G401 (cell line): ENCODE measurements at places on chromosomes 12 and 14. TPM values are rescaled to one million over a fixed set of nuclear protein-coding genes. Genes with fewer than 3 reads are reported as not detected.

DNA sequence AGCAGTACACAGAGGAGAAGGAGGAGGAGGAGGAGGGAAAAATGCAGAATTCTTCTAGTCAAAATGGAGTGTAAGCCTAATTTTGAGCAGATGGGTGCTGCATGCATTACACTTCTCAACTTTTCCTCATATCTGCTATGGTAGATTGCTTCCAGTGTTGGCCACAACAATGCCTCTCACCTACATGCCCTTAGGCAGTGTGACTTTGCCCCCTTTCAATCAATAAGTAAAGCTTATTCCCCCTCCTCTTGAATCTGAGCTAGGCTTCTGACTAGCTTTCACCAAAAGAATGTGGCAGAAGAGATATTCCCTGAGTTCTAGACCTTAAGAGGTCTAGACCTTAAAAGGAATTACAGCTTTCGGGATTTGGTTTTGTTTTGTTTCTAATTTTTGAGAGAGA, 3.2 kb upstream of the METTL3 start:
- DNase-seq, result no peak

DNA sequence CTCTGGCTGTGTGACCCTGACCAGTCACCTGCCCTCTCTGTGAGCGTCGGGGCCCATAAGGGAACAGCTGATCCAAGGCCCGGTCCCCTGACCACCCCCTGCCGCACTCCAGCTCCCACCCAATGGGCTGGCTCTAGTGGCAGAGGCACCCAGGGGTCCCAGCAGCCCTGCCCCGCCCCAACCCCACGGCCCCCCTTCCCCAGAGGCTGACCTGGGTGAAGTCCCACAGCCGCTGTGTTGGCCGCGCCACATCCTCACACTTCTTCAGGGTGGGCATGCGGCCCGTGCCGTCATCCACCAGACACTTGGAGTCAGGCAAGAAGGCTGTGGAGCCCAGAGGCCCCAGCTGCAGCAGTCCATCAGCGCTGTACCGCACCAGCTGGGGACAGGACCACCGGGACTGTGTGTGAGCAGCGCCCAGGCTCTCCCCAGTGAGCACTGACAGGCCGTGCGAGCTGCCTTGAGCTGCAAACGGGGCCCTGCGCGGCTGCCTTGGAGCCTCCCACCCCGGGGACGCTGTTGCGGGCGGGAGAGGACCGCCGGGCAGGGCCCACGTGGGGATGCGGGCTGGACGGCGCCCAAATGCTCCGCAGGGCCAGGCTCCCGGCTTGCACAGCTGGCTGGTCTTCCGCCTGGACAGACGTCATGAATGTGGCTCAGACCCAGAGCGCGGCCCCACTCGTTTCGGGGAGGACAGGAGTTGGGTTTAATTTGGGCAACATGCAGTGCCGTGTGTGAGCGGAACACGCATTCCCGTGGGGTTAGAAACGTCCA, 53.5 kb downstream of the NOC4L start:
- DNase-seq, result no peak

GRCh38 chr14:103724116-103724515, 8.5 kb downstream of the ZFYVE21 start:
- peak; percentile 71 for DNase-seq

DNA sequence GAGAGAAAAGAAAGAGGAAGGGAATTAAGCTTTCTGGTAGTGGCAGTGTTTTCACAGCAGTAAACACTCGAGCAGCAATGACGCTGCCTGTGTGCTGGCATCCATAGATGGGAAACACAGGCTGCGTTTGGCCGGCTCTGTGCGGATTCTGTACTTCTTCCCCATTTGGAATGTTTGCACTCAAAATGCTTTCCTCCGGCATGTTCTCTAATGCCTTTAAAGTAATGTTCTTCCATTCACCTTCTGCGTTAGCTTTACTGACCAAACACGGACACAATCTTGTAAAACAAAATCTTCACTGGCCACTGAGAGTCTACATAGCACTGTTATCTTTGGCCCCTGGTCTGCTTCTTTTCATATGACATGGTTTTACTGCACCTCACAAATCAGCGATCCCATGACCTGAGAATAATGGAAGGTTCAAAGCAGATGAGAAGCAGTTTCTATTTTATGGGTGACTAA, 31.4 kb downstream of the DCP1B start:
- DNase-seq, result peak; percentile 57

The GPR137C gene
- total RNA-seq, result 2.5 and 7.8 TPM in 2 replicates

The CIROP gene
- total RNA-seq, result not detected in 2 replicates

DNA sequence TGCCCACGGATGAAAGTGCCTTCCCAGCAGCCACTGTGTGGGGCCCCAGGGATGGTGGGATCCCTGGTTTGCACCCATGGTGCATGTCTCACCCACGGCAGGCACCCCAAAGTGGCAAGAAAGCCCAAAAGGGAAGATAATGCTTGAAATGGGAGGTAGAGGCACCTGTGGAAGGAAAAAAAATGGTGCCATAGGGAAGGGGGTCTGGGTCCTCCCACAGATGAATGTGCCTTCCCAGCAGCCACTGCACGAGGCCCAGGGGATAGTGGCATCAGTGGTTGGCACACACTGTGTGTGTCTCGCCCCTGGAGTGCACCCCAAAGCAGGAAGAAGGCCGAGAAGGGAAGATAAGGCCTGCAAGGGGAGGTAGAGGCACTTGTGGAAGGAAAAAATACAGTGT, 264.2 kb downstream of the ALG10 start:
- DNase-seq, result no peak

The ISM2 gene
- total RNA-seq, result 0.37 and 0.68 TPM in 2 replicates

The KRT5 gene
- not detected in 2 replicates for total RNA-seq

GRCh38 chr12:58764100-58764953, 156.0 kb downstream of the LRIG3 start:
- DNase-seq, result no peak

DNA sequence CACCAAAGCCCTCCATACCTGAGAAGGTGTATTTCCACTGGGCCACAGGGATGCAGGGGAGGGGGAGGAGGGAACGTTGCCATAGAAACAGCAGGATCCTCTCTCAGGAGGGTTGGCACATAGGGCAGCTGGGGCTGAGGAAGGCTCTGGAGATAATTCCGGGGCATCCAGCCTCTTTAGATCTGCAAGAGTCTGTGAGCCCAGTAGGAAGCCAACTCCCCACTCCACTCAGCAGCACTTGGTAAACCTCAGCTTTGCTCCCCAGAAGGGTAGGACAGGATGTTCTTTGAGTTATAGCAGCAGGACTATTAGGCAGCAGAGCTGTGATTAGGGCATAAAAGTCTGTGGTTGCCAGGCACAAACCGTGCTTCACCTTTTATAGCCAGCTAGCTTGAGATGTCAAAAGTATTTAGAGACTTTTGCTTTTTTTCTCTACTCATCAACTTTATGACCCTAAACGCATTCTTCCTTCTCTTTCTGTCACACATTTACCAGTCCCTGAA, 7.8 kb upstream of the PLEKHG3 start:
- DNase-seq, result no peak

- DNase-seq, result no peak
Measured at GRCh38 chr12:3407723-3408122, 83.3 kb upstream of the PRMT8 start.

The AMIGO2 gene
- 155 and 186 TPM in 2 replicates for total RNA-seq

DNA sequence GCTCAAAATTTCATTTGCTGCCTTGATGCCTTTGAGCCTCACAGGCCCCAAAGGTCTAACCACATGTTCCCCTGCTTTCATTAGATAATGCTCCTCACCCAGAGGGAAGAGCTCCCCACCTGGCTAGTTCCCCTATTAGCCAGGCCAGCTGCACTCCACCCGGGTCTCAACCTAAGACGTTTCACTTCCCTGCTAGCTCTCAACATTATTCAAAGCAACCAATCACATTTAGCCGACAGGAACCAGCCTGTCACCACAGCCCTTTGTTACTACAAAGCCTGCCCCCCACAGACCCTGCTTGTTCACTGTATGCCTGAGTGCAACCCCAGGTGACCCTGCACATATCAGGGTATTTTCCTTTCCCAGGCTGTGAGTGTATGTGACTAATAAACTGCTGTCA, 78.6 kb downstream of the SLC15A5 start:
- no peak for DNase-seq

The ACSS3 gene
- total RNA-seq, result not detected in 2 replicates
